ENCODE measurements at places on chromosomes 16 and 17.

GRCh38 chr17:20234276-20234675 lies 225.1 kb downstream of the SPECC1 start:
- no peak for DNase-seq

- DNase-seq, result no peak
These were observed 55.2 kb downstream of the NKD1 start for GRCh38 chr16:50603206-50604064.

GRCh38 chr16:79434771-79435170 lies 165.8 kb downstream of the MAF start:
- DNase-seq, result no peak

DNA sequence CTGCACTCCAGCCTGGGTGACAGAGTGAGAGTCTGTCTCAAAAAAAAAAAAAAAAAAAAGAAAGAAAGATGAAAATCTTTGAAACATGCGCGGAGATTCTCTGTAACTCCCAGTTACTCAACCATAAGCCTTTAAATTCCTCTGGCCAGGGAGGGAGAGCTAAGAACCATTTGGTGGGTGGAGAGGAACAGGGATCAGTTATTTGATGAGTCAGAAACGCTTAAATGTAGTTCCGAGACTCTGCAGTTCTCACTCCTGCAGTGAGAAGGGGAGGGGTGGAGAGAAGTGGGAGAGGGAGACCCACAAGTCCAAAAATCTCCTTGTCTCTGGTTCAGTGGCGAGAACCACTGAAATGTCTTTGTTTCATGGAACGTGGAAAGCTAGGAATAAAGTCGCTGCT lies 266.7 kb downstream of the SOX9 start:
- DNase-seq, result no peak

DNA sequence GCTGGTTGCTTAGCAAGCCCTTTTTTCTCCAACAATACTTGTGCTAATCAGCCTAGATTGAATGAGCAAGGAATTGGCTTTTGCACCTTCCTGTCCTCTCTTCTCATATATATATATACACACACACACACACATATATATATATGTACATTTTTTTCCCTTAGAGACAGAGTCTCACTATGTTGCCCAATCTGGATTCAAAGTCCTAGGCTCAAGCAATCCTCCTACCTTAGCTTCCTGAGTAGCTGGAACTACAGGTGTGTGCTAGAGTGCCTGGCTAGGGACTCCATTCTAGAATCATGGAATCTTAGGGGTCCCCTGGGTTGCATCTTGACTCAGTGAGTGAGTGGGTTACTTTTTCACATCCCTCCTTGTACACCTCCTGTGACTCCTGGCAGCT lies 27.0 kb downstream of the RAI1 start:
- no peak for DNase-seq

DNA sequence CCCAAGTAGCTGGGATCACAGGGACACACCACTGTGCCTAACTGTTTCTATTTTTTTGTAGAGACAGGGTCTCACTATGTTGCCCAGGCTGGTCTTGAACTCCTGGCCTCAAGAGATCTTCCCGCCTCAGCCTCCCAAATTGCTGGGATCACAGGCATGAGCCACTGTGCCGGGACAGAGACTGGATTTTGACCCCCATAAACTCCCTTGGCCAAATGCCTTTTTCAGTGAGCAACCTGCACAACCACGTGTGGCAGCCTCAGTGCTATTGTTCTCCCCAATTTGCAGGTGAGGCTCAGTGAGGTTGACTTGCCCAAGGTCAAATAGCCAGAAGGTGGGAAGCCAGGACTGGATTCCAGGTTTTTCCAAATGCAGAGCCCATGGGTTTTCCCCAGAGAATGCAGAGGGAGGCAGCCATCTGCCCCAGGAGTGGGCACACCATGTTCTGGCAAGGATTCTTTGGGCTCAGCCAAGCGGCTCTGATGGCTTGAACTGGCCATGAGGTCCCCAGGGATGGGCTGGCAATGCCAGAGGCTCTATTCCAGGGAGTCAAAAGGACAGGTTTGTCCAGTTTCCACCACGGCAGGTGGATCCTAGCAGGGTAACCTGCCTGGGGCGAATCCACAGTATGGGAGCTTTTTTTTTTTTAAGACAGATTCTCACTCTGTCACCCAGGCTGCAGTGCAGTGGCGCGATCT lies 1.8 kb downstream of the IL27 start:
- DNase-seq, result no peak

DNA sequence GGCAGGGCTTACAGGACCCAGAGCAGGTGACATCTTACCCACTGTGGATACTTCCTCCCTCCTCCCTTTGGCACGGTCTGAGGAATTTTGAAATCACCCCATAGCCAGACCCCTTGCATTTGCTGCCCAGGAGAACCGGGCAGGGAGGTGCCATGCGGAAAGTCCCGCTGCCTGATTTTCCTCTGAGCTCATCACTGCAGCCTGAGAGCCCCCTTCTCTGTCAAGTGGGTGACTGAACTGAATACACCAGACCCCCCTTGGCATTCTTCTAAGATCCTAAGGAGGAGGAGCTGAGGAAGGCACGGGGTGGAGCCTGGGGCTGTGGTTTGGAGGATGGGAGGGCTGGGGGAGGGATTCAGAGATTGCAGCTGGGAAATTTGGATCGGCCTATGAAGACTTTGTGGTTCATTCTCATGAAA lies 173.4 kb downstream of the RAB11FIP4 start:
- DNase-seq, result no peak

- DNase-seq, result no peak
These were observed 162.6 kb upstream of the XYLT1 start for GRCh38 chr16:17633181-17633951.

- DNase-seq, result no peak
These were observed at the start of gene CCL14 for GRCh38 chr17:35986643-35987042. Gene CCL14, minus strand, starts transcription at chr17:35986729. Its CDS starts 80 bp downstream, at chr17:35986649.

All from NCI-H2227 treated with DMSO at 0.1 percent for 48 hours (cell line).